ENCODE measurements at places on chromosomes 12 and 14. TPM values are rescaled to one million over a fixed set of nuclear protein-coding genes. Genes with fewer than 3 reads are reported as not detected.

The ORAI1 gene
- 8.1 TPM for total RNA-seq

The RIN3 gene
- total RNA-seq: 5.4 TPM

The OR6C65 gene
- not detected for total RNA-seq

- no peaks in the 10 kb centered on the region for H3K36me3 ChIP-seq
- H3K4me3 ChIP-seq: no peak overlapping the region
- no peak for DNase-seq
- no peak overlapping the region for H3K27ac ChIP-seq
- H3K4me1 ChIP-seq: no peaks in the 10 kb centered on the region
Observed at GRCh38 chr14:37081856-37082255, 90.5 kb downstream of the SLC25A21 start.

The B4GALNT3 gene
- total RNA-seq: not detected

The TDRD9 gene
- 0.50 TPM for total RNA-seq

- H3K27ac ChIP-seq: no peak overlapping the region
- no peak overlapping the region for H3K4me3 ChIP-seq
- H3K36me3 ChIP-seq: peaks cover 1% of the 10 kb centered on the region
- no peaks in the 10 kb centered on the region for H3K27me3 ChIP-seq
- no peaks in the 10 kb centered on the region for H3K4me1 ChIP-seq
Observed at GRCh38 chr14:102491366-102491765, 18.2 kb downstream of the ANKRD9 start.

The LMO3 gene
- total RNA-seq: 0.50 TPM

GRCh38 chr14:88621100-88621499 is 58.3 kb downstream of the ZC3H14 start:
- peak; percentile 11 for DNase-seq
- H3K27me3 ChIP-seq: no peaks in the 10 kb centered on the region
- H3K27ac ChIP-seq: no peak overlapping the region
- H3K36me3 ChIP-seq: no peaks in the 10 kb centered on the region

- H3K4me3 ChIP-seq: no peak overlapping the region
- H3K27me3 ChIP-seq: no peaks in the 10 kb centered on the region
- peaks cover 2% of the 10 kb centered on the region for H3K4me1 ChIP-seq
Observed at GRCh38 chr14:52960627-52961026, 9.8 kb upstream of the FERMT2 start.

The ARHGEF25 gene
- total RNA-seq: 40.0 TPM

GRCh38 chr12:92757597-92758121 is 54.9 kb downstream of the PLEKHG7 start:
- H3K27ac ChIP-seq: no peak overlapping the region
- H3K36me3 ChIP-seq: no peaks in the 10 kb centered on the region
- no peak for DNase-seq
- H3K4me3 ChIP-seq: no peak overlapping the region
- no peaks in the 10 kb centered on the region for H3K27me3 ChIP-seq

GRCh38 chr14:23183479-23183878 is at the start of gene SLC7A8:
TSS of gene SLC7A8 (minus strand) at chr14:23183660. CDS start at chr14:23182914, 746 bp downstream.
- peak within 1 kb of the TSS; percentile 43 for H3K4me3 ChIP-seq
- peaks cover 13% of the 10 kb centered on the region for H3K27me3 ChIP-seq
- no peak for DNase-seq
- no peak within 1 kb of the TSS for H3K27ac ChIP-seq
- no peaks in the 10 kb centered on the region for H3K4me1 ChIP-seq

The KRT86 gene
- total RNA-seq: 0.17 TPM

- H3K36me3 ChIP-seq: no peaks in the 10 kb centered on the region
- H3K4me1 ChIP-seq: peaks cover 5% of the 10 kb centered on the region
- H3K27me3 ChIP-seq: no peaks in the 10 kb centered on the region
- H3K4me3 ChIP-seq: peak overlapping the region; percentile 71
Observed at GRCh38 chr12:100574187-100575074, 947 bp downstream of the GAS2L3 start.

The EGLN3 gene
- total RNA-seq: 1.8 TPM

DNA sequence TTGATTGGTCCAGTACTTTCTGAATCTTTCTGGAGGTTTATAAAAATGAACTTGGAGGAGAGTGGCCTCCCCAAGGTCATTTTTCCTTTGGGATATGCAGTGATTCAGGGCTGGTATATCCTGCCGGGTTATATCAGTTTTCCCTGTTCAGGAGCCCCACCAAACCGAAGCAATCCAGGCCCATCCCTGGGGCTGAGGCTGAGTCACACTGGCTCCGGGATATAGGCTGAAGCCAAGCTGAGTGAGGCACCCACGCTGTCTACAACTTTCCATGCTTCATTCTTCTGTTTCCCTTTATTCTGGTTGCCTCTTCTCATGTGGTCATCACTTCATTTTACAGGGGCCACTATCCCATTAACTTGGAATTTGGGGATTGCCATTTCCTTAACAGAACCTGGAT is 3.4 kb downstream of the SSPN start:
- no peaks in the 10 kb centered on the region for H3K27me3 ChIP-seq
- peaks cover 3% of the 10 kb centered on the region for H3K4me1 ChIP-seq
- no peak overlapping the region for H3K27ac ChIP-seq
- H3K36me3 ChIP-seq: no peaks in the 10 kb centered on the region
- no peak overlapping the region for H3K4me3 ChIP-seq

GRCh38 chr14:68554231-68554630 is 238.6 kb downstream of the ZFP36L1 start:
- H3K36me3 ChIP-seq: no peaks in the 10 kb centered on the region
- no peak overlapping the region for H3K27ac ChIP-seq
- H3K27me3 ChIP-seq: no peaks in the 10 kb centered on the region

The KRT82 gene
- not detected for total RNA-seq

DNA sequence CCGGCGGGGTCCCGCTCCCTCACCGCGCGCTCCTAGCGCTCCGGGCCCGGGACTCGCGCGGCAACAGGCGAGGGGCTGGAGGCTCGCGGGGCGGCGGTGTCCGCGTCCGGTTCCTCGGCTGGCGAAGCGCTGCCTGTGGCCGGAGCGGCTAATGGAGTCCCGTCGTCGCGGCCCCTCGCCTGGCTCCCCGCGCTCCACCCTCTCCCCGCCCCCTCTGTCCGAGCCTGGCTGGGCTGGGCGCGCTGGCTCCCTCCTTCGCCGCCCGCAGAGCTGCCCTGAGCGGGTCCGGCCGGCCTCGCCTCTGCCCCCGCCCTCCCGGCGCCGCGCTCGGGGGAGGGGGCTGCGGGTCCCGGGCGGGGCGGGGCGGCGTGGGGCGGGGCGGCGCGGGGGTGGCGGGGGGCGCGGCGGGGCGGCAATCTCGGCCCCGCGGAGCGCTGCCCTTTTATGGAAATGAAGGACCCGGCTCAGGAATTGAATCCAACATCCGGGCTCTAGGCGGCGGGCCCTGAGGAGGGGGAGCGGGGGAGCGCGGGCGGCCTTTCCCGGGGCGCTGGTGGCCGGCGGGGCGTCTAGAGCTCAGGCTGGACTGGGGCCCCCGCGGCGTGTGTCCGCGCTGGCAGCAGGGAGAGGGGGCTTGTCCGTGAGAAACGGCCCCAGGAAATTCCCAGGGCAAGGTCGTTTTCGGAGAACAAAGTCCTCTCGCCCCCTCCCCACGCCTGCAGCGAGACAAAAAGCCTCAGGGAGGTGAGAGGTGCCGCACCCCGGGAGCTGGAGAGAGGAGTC is at the start of gene FERMT2:
TSS of gene FERMT2 (minus strand) at position 153 of the 783 bp plus-strand sequence. CDS start 482 bp downstream, outside the sequence.
- H3K27ac ChIP-seq: peak within 1 kb of the TSS; percentile 96
- peaks cover 3% of the 10 kb centered on the region for H3K36me3 ChIP-seq
- H3K27me3 ChIP-seq: no peaks in the 10 kb centered on the region
- peaks cover 7% of the 10 kb centered on the region for H3K4me1 ChIP-seq
- peak; percentile 91 for DNase-seq

- no peak overlapping the region for H3K27ac ChIP-seq
- no peak for DNase-seq
- no peak overlapping the region for H3K4me3 ChIP-seq
- peaks cover 7% of the 10 kb centered on the region for H3K36me3 ChIP-seq
- H3K27me3 ChIP-seq: no peaks in the 10 kb centered on the region
Observed at GRCh38 chr12:123987022-123987421, 14.0 kb downstream of the ZNF664 start.

DNA sequence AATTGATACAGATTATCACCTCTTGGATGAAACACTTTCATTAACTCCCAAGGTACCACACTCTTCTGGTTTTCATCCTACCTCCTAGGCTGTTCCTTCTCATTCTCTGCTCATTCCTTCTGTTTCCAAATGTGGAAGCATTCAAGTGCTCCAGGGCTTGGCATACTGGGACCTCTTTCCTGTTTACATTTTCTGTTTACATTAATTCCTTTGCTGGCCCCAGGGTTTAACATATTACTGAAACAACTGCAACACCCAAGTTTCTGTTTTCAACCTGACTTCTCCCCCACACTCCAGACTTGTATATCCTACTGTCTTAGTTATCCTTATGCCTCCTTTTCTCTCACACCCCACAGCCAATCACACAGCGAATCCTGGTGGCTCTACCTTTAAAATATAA is 386.3 kb upstream of the GARIN6 start:
- no peak for DNase-seq
- H3K36me3 ChIP-seq: no peaks in the 10 kb centered on the region
- no peak overlapping the region for H3K4me3 ChIP-seq
- H3K27ac ChIP-seq: no peak overlapping the region

The OASL gene
- 1.2 TPM for total RNA-seq

The EML1 gene
- 36.2 TPM for total RNA-seq

- H3K4me1 ChIP-seq: peaks cover 2% of the 10 kb centered on the region
- H3K27me3 ChIP-seq: no peaks in the 10 kb centered on the region
- H3K36me3 ChIP-seq: no peaks in the 10 kb centered on the region
- DNase-seq: peak; percentile 41
- H3K27ac ChIP-seq: no peak overlapping the region
Observed at GRCh38 chr14:26595926-26596542, 1.8 kb downstream of the NOVA1 start.

GRCh38 chr14:25050269-25051150 is 563 bp upstream of the STXBP6 start:
- H3K4me3 ChIP-seq: peak overlapping the region; percentile 65
- no peaks in the 10 kb centered on the region for H3K4me1 ChIP-seq
- no peaks in the 10 kb centered on the region for H3K27me3 ChIP-seq
- H3K27ac ChIP-seq: peak overlapping the region; percentile 3
- peak; percentile 88 for DNase-seq
- no peaks in the 10 kb centered on the region for H3K36me3 ChIP-seq
